ENCODE measurements at places on chromosomes 12 and 14.

- DNase-seq: no peak
Measured at GRCh38 chr12:6061660-6062059, 62.8 kb downstream of the VWF start.

- DNase-seq: peak; percentile 12
Measured at GRCh38 chr12:32698285-32698684, 19.2 kb downstream of the DNM1L start.

- no peak for DNase-seq
Measured at GRCh38 chr14:68937471-68938270, 41.4 kb downstream of the ACTN1 start.

DNA sequence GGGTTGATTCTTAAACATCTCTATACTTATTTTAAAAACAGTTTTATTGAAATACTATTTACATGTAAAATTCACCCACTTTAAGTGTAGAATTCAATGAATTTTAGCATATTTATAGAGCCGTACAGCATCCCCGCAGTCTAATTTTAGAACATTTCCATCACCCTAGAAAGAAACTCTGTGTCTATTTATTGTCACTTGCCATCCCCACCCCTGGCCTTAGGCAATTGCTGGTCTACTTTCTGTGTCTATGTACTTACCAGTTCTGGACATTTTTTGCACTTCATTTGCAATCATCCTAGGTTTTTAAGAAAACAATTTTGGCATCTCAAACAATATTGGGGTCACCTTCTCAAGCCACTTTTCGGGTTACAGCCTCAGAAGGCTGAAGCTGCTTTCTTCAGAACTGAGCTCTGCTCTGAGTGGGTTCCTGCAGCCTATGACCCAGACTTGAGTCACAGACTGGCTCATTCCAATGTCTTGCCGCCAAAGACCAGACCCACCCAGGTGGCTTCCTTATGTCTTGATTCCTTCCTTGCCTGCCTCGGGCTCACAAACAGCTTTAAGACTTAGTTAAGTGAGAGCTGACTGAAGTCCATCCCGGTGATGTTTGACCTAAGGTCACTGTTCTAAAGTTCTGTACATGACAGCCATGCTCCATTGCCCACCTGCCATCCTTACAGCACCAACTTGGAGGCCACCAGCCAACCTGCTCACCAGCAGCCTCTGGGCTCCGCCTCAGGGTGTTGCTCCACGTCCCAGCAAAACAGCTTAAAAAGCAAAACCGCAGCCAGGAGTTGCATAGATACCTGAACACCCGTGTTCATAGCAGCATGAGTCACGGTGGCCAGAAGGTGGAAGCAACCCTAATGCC, 131.5 kb downstream of the CHST11 start:
- DNase-seq: no peak

GRCh38 chr12:96241846-96242256, 47.7 kb downstream of the ELK3 start:
- no peak for DNase-seq

GRCh38 chr14:94378527-94379290, 9.7 kb downstream of the SERPINA1 start:
- no peak for DNase-seq

GRCh38 chr12:29858270-29858786, 74.6 kb upstream of the TMTC1 start:
- DNase-seq: no peak

DNA sequence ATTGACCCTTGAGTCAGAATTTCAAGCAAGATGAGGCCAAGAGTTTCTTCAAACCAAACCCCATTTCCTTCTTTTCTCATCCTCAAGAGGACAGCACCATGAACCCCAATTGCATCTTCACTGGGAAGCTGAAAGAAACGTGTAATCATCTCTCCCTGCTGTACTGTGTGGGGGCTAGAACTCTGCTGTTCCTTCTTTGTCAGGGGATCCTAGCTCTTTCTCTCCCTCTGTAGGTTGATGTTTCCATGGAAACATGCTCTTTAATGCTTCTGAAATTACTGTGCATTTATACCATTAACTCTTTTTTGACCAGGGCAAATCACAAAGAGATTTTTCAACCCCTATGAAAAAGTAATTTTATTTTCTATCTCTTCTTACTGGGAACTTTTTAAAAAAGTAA, 295.1 kb downstream of the GRIN2B start:
- DNase-seq: no peak

All from COR-L47 (cell line).